ENCODE measurements at places on chromosomes 6 and 20.

GRCh38 chr20:21191839-21192238, 66.0 kb downstream of the KIZ start:
- no peak for DNase-seq

DNA sequence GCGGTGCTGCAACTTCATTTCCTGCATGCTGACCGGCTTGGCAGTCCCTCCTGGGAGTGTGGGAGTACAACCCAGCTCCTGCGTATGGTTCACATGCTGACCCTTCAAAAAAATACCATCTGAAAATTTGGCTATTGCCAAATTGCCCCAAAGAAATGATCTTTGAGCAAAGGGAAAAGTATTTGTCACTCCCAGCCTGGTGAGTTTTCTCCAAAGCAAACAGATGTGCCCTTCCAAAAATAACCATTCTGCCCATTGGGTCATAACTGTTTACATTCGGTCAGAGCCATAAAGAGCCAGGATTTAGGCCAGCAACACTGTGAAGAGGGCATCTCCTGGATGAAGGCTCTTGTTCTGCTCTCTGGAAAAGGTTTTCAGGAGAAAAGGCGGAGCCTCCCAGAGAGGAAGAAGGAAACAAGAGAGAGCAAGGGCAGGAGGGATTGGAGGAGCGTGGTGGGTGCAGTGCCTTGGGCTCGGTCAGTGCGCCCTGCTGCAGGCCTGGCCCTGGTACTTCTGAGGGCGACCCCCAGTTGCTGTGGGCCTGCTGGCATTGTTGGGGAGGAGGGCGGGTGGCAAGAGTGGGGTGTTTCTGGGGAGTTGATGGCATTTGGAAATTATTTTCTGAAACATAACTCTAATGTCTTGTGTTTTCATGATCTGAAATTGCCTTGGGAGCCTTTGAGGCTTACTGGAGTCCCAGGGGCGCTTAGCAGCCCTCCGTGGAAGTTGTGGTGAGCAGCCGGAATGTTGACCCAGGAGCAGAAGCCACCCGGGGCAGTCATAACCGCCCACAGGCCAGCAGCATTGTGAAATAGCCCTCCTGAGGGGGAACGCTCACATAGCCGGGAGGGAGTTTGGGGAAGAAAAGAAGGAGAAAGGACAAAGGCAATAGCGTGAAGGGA, 248.4 kb downstream of the MYLK4 start:
- DNase-seq = no peak

DNA sequence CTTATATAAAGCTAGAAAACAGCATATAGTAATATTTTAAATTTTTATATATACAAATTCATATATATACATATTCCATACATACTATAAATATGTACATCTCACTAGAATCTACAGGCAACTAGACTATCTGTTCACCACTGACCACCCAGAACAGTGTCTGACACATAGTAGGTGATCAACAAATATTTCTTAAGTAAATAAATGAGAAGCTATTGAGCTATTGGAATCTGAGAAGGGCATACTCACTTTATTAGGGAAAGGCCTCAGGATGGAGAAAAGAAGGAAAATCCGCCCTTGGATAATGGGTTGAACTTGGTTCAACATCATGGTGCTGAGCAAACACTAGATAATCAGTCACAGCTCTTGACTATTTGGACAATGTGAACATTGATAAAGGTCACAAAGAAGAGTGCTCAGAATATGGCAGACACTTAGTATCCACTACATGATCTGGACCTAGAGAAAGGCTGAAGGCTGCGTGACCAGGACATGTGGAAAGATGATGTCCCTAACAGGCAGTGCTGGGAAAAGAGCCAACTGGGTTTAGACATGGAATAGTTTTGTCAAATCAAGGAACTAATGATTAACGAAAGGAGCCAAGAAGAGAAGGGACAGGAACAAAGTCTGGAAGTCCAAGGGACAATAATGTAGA, 186.1 kb downstream of the TASP1 start:
- DNase-seq = no peak

GRCh38 chr6:73704260-73704659, 8.3 kb downstream of the CD109 start:
- no peak for DNase-seq

- DNase-seq = no peak
These were observed 66.6 kb downstream of the CDKAL1 start for GRCh38 chr6:20600831-20601230.

GRCh38 chr6:449486-450419, 58.2 kb downstream of the IRF4 start:
- no peak for DNase-seq

DNA sequence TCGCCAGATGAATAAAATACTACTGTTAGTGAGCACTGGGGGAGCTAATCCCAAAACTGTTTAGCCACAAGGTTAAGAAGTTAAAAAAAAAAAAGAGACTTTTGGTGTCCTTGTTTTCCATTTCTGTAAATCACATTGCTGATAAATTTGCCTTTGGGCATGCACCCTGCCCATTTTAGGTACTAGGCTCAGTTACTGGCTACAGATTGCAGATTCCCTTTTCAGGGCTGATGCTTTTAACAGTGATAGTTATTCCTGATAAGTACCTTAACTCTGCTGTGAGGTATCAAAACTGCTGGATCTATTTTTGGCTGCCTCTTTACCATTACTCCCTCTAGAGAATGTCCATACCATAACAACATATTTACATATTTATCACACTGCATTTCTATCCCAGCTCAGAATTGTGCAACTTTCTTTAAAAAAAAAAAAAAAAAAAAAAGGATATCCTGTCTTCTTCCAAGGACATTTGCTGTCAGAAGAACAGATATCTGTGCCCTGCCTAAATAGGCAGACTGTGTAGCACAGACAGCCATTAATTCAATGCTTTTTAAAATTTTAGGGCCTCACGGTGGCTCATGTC, 94.5 kb downstream of the SSR1 start:
- DNase-seq = no peak
